ENCODE measurements at places on chromosomes 3 and 15.

DNA sequence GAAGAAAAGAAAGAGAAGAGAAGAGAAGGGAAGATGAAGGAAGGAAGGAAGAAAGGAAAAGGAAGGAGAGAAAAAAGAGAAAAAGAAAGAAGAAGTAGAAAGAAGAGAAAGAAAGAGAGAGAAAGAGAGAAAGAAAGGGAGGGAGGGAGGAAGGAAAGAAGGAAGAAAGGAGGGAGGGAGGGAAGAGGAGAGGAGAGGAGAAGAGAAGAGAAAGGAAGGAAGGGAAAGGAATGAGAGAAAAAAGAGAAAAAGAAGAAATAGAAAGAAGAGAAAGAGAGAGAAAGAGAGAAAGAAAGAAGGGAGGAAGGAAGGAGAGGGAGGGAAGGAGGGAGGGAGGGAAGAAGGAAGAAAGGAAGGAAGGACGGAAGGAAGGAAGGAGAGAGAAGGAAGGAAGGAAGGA is 217.9 kb upstream of the POU1F1 start:
- no peak for DNase-seq

DNA sequence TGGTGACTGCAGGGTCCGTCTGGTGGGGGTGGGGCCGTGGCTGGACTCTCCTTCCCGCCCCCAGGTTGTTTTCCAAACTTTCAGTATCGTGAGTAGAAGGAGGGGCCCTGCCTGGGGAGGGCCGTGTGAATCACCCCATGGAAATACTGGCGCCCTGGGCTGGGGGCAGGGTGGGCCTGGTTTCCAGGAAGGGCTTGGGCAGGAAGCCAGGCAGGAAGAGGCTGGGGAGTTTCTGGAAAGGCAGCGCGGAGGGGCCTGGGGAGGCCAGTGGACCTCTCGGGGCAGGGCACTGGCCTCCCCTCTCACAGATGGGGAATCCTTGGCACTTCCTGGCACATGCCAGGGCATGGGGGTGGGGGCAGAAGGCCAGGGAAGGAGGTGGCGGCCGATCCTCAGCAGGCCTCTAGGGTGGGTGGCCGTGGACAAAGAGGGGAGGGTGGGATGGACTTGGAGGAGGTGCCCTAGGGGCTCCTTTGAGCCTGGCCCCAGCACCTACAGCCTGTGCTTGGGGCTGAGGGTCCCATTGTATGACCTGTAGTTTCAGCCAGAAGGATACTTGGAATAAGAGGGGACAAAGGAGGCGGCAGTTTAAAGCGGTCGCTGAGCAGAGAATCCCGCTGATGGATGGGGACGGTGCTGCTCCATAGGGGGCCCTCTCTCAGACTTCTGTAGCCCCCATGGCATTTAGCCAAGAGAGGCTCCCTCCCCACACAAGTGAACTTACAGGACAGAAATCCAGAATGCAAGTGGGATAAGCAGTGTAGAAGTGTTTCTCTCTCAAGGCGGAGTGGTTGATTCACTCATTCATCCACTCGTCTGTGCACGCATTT is 56.5 kb upstream of the GATA2 start:
- no peak for DNase-seq

DNA sequence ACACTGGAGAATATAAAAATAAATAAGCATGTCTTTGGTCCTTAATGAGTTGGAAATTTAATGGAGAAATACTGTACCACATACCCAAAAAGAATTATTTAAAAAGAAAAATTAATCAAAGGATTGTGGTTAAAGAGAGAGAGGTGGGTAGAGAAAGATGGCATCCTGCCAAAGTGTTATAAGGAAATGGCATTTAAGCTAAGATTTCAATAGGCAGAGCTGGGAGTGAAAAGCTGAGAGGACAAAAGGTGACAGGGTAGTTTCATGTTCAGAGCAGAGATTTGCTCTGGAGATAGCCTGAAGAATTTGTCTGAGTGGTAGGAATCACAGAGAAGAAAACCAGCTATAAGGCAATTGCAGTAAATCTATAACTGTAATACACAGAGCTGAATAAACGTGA is 181.0 kb downstream of the SI start:
- no peak for DNase-seq

DNA sequence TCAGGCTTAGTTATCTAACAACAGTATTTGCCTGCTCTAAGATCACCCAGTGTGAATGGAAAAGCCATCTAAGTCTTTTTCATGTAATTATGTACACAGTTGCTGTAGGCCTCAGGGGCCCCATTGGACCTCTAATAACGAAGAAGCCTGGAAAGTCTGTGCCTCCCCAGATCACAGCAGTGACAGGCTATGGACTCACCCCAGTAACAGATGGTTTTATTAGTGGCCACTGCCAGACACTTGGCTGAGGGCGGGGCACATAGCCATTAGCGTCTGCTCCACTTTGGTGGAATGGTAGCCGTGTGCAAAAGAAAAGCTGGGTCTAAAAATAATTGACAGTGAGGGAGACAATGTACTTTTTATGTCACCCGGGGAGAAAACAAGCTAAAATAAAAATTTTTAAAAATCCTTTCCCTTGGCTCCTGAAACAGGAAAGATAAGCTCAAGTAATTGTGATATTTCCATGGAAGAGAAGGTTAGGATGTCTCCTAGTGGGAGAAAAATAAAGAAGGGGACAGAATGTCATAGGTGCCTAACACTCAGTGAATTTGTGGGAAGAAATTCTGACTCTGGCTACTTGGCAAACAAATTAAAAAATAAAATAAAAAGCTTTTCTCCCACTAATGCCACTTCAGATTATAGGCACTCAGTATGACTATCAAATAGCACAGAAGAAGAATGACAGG is 44.3 kb upstream of the ZNF385D start:
- DNase-seq: no peak

GRCh38 chr3:191549357-191549756 is 88.4 kb downstream of the PYDC2 start:
- DNase-seq: no peak

DNA sequence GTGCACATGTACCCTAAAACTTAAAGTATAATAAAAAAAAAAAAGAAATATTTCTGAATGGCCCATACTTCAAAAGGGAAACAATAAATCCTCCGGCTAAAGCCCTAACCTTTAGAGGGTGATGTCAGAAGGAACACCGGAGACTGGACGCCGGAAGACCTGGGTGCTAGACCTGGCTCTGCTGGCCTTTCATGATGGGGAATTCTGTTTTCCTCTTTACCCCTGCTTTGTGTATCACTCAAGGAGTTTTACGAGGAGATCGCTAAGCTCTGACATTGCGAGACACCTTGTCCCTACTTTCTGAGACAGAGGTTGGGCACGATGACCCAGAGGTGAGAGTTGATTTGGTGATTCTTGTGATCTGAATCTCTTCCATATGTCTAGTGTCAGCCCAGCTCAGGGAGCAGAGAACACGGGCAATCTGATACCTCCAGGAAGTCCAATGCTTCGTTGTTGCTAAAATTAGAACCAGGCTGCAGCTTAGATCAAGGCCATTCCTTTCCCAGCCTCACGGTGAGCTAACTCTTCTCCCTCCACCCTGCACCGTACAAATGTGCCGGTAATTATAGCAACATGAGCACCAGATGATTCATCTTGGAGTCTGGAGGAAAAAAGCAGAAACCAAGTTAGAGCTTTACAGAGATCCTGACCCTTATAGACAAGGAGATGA is 42.0 kb upstream of the CFAP161 start:
- DNase-seq: no peak

- DNase-seq: no peak
Measured at GRCh38 chr15:63380151-63380807, 1.4 kb downstream of the CA12 start.

DNA sequence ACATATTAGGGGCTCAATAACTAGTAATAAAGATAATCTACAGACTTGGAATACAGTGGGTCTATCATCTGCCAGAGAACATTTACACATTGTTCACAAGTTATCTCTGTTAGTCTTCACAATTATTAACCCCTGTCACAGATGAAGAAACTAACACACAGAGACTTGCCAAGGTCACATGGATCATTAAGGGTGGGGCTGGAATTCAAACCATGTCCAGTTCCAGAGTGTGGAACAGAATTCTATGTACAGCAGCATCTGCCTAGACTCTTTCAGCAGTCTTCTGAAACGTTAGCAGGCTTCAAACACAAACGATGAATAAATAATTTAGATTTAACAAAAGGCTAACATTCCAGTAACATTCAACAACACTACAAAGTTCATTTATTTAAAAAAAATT is 673.9 kb upstream of the NR2F2 start:
- DNase-seq: no peak

DNA sequence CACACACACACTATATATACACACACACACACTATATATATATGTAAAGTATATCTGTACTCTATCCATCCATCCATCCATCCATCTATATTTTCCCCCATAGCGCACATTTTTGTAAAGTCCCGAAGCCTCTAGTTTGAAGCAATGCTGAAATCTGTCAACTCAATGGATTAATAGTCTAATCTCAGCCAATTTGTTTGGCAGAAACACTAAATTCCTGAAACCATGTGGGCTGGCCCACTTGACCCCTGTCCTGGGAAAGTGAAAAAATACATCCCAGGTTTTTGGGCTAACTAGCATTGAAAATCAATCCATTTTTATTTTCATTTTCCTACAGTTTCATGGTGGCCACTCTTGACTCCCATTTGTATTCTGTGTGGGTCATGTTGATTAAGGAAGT is 166.7 kb downstream of the SLCO3A1 start:
- no peak for DNase-seq

GRCh38 chr15:31362886-31363285 is 36.3 kb downstream of the KLF13 start:
- DNase-seq: no peak

- DNase-seq: no peak
Measured at GRCh38 chr3:5572168-5572567, 384.7 kb downstream of the EDEM1 start.

- no peak for DNase-seq
Measured at GRCh38 chr3:107956991-107957900, 133.6 kb downstream of the CD47 start.

GRCh38 chr15:55992769-55993110 is 672 bp downstream of the NEDD4 start:
- DNase-seq: no peak

GRCh38 chr15:69931156-69931555 is 166.6 kb downstream of the TLE3 start:
- no peak for DNase-seq

DNA sequence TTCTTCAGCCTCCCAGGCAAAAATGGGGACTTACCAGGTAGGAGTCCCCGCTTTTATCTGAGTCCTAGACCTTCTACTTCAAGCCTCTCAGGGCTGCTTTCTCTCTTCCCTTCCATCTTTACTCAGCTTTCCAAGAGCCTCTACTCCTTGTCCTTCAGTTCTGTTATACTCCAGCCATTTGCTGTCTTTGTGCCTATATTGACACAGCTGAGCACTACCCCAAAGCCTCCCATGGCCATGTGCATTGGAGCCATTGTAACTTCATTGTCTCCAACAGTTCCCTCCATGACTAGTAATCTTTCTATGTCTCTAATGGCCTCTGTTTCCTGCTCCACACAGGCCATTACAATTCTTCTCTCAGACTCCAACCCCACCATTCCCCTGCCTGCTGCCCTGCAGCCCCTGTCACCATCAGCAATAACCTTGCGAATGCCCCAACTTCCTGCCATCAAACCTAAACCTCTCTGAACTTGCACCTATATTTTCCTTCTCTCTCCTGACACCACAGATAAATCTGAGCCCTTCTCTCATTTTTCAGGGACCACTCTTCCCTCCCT is 77.9 kb upstream of the ADPGK start:
- DNase-seq: no peak

DNA sequence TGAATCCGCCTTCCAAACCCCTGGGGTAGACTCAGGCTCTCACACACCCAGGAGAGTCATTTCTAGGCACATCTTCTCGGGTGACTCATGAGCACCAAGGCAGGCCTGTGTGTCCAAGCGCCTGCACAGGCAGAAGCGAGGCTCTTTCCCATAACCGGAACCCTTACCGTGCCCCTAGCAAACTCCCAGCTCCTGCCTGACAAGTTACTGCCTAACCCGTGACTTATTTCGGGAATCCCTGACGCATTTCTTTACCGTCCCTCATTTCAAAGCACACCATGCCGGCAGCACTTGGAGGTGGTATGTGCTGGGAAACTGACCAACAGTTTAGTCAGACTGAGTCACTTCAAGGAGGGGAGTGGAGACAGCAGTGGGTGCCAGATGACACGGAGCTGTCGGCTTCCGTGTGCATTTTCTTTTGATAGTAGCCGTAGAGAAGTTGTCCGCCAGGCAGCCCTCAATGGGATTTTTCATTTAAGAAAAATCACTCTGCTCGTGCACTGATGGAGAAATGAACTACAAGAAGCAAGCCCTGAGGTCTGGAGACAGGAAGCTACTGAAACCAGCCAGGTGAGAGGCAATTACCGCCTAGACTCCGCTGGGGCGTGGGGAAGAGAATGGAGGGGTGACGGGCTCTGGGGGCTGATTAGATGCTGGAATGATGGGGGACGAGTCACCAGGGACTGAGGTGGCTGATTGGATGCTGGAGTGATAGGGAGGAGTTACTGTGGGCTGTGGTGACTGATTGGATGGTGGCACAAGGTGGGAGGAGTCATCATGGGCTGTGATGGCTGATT is 17.3 kb upstream of the HRH1 start:
- no peak for DNase-seq

GRCh38 chr15:66953523-66954229 is 111.7 kb upstream of the SMAD3 start:
- DNase-seq: no peak

GRCh38 chr15:32060706-32061105 is 30.4 kb downstream of the CHRNA7 start:
- DNase-seq: no peak

DNA sequence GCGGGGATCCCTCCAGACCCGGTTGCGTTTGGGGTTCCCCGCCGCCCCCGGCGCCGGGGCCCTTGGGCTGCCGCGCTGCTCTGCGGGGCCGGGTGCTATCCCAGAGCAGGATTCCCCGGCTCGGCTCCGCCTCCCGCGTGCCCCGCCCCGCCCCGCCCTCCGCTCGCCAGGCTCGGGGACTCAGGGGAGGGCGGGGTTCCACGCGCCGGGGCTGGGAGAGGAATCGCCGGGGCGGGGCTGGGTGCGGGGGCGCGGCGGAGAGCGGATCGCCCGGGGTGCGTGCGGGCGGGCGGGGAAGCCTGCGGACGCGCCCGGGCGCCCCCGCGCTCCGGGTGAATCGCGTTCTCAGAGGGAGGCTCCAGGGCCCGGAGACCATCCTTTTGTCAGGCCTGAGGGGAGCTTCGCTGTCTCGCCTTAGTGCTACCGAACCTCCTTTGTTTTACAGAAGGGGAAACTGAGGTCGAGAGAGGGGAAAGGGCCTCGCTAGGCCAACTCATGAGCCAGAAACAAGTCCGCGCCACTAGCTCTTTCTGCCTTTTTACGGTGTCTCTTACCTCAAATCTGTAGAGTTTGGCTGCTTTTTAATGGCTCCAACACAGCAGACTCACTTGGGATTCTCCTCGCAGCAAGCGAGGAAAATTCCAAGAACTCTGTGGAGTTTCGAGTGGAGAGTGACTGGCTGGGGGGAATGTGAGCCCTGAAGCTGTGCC is at the start of gene TMEM158:
Gene TMEM158 (minus strand): TSS at position 82 of the 710 bp plus-strand sequence. CDS start 260 bp downstream, outside the sequence.
- DNase-seq: no peak

- DNase-seq: no peak
Measured at GRCh38 chr3:42270561-42270960, 4.6 kb upstream of the CCK start.

DNA sequence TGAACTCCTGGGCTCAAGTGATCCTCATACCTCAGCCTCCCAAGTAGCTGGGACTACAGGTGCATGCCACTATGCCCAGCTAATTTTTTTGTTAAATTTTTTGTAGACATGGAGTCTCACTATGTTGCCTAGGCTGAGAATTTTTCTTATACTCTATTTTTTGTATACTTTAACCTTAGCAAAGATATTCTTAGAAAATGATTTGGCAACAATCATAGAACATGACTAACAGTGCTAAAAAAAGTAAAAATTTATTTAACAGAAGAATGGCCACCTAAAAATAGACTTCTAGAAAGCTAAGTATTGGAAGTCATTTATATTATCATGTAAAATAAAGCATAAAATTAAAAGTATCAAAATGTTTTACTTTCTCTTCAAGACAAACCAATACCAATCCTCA is 322.3 kb downstream of the PLCL2 start:
- no peak for DNase-seq
